NCI-H1092 (cell line): ENCODE measurements at places on chromosomes 12 and 14.

- DNase-seq = no peak
Measured at GRCh38 chr14:20934148-20934762, 21.0 kb upstream of the RNASE2 start.

DNA sequence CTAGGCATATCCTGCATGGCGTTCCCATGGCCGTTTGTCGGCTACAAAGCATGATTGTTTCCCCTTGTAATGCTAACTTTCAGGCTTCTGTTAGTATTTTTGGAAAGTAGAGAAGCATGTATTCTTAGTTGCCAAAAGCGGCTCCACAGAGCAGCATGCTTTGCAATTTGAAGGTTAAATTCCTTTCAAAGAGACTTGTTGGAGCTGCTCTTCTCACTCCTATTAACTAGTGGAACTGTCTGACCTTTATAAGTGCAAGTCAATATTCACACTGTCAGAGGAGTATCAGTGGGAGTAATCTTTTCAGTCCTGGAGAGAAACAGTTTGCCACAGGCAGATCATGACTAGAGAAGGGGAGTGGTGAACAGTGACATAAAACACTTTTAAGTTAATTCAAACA lies 656.1 kb upstream of the NOVA1 start:
- DNase-seq = no peak

DNA sequence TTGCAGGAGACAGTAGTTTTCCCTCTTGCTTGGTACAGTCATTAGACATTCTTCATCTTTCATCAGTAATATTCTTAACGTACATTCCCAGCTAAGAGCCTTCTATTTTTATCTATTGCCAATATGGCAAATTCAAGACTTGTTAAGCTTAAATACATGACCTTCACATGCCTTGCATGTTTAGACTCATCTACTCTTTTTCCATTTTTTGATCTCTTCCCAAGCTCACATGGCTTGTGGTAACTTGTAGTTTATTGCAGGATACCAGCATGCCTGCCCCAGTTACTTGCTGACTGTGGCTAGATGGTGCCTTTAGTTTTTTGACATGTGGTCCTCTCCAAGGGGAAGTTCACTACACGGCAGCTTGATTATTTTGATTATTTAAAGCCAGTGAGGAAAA lies 729.0 kb downstream of the SLC6A15 start:
- DNase-seq = no peak

GRCh38 chr12:72228424-72228823 lies 43.7 kb upstream of the TRHDE start:
- DNase-seq = no peak

- DNase-seq = no peak
Measured at GRCh38 chr14:97457575-97458085, 660.4 kb downstream of the VRK1 start.

GRCh38 chr14:96055753-96056508 lies 16.8 kb downstream of the C14orf132 start:
- DNase-seq = no peak

DNA sequence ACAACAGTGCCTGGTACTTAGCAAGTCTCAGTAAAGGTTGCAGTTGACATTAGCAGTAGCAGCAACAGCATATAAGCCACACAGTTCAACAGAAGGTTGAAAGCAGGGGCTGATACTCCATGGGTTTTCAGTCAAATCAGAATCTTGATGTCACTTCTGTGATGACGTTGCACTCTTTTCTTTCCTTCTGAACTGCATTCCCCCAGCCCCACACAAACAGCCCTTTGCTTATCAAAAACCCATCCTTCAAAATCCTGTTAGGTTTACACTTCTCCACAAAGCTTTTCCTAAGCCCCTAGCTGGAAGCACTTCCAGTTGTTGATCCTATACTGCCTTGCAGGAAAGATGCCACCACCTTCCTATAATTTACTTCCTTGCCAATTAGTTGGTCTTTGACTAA lies 34.0 kb upstream of the KCNK13 start:
- no peak for DNase-seq

GRCh38 chr14:67729072-67729885 lies 27.6 kb downstream of the RDH12 start:
- no peak for DNase-seq

DNA sequence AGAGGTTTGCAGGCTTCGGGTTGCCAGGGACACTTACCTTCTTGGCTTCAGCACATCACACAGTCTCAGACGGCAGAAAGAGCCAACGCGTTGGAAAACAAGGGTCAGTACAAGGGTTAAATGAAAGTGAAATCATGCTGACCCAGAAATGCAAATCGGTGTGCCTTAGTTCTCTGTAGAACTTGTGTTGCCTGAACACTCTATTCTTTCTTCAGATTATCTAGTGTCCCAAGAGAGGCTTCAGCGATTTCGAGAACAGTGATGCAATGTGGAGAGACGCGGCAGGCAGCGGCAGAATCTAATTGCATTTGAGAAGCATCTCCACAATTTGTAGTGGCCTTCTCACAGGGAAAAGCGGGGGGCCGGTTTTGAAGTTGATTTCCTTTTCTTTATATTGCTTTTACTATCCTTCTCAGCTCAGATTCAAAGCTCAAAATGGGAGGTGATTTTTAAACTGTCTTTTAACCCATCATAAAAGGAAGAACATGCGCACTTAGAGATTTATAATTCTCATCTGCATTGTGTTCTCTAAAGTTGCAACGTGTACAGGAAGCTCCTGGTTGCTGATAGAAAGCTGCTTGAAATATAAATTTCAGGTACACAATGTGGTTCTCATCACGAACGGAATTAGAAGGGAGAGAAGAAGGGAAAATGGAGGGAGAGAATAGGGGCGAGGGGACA lies 67.8 kb upstream of the EGLN3 start:
- DNase-seq = no peak

DNA sequence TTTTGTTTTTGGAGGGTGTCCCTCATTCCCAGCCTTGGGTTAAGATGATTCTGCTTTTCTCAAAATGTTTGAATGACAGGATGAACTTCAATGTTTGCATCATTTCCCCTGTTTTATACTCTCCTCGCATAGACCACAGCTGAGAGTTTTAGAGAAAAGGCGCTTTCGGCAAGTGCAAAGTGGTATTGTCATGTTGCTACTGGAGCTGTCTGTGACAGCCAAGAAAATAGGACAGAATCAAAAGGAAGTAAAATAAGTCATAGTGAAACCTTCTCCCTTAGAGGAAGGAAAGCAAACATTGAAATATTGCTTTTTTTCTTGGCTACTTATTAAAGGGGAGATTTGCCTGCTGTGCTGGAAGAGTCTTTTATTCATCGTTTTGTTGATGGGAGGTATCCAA lies 33.5 kb upstream of the ARHGAP5 start:
- DNase-seq = no peak

DNA sequence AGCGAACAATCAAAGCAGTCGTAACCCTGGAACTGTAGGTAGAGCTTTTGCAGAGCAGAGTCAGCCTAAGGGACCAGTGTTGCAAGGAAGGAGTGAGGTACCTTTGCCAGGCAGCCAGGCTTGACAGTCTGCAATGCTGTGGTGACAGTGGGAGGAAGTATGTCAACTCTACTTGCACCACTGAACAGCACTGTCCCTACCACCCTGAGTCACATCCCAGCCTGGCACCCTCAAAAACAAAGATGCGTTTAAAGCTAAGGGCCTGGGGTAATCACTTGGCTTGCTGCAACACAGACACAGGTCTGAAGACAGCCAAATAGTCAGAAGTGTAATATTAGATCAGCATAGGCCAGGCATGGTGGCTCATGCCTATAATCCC lies 141.9 kb downstream of the DPF3 start:
- DNase-seq = no peak

DNA sequence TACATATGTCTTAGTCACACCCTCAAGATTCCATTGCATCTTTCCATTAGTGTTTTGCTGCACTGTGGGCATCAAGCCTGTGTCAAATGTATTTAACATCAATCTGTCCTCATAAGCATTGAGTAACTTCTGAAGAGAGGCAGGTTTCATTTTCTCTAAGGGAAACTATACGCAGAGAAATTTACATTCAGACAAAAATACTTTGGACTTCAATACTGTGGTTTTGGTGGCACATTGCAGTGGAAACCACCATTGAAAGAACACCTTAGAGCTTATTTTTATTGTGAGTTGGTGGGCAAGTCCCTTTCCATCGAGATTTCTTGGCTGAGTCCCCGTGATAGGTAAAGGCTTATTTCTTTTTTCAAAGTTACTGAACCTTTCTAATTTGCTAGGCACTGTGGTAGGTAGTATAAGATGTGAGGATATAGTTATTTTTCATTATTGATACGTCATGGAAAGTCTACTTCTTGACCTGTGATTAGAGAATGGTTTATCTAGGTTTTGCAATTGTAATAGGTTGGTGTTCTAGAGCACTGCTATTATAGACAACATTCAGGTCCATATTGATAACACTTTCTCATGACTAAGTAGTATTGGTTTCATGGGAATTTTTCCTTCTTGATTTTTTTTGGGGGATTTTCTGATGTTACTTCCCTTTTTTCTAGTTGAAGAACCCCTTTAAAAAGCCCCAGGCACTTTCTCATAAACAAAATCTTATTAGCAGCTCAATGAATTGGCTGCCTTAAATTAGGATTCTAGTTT lies 81.9 kb downstream of the CFAP54 start:
- DNase-seq = no peak

- no peak for DNase-seq
Measured at GRCh38 chr12:68154779-68155178, 4.8 kb downstream of the IFNG start.

DNA sequence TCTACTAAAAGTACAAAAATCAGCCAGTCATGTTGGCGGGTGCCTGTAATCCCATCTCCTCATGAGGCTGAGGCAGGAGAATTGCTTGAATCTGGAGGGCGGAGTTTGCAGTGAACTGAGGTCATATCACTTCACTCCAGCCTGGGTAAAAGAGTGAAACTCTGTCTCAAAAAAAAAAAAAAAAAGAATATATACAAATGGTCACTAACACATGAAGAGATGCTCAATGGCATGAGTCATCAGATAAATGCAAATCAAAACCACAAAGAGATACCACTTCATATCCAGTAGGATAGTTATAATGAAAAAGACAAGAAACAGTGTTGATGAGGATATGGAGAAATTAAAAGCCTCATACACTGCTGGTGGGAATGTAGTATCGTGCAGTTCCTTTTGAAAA lies 33.6 kb upstream of the METAP2 start:
- no peak for DNase-seq

DNA sequence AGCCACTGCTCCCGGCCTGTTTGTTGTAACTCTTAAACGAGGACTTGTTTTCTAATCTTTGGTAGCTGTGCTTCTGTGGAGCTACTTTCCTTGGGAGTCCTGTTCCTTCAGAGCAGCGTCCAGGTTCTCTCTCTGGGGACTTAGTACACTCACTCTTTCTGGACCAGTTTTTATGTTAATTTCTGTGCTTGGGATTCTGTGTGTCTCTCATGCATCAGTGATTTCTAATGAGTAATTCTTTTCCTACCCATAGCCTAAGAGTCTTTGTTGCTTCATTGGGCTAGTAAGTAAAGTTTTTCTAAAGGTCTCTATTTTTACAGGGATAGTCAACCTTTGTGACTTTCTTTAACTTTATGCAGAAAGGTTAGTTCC lies 289.3 kb downstream of the FBXL14 start:
- DNase-seq = no peak

DNA sequence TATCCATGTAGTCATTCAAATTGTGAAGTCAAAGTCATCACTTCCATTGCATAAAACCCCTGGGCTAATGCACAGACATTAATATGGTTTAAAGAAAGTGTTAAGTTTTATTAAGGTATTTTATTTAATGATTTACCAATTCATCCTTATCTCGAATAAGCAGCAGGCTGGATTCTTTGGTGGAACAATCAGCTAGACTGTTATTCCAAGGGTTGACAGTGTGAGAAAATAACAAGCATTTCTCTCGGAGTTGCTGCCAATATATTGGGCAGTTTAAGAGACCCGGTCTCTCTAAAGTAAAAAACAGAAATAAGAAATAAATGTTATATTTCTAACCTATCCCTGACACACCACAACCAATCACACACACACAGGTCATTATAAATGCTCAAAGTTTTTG lies 9.4 kb downstream of the KLRB1 start:
- no peak for DNase-seq
